ENCODE measurements at places on chromosomes 2 and 18. TPM values are rescaled to one million over a fixed set of nuclear protein-coding genes. Genes with fewer than 3 reads are reported as not detected.

The EGR4 gene
- total RNA-seq, result 1.2 TPM

GRCh38 chr18:71878226-71878625 is 665.9 kb downstream of the CBLN2 start:
- H3K36me3 ChIP-seq, result no peaks in the 10 kb centered on the region
- H3K4me1 ChIP-seq, result no peaks in the 10 kb centered on the region
- H3K4me3 ChIP-seq, result no peak overlapping the region
- no peaks in the 10 kb centered on the region for H3K27me3 ChIP-seq

DNA sequence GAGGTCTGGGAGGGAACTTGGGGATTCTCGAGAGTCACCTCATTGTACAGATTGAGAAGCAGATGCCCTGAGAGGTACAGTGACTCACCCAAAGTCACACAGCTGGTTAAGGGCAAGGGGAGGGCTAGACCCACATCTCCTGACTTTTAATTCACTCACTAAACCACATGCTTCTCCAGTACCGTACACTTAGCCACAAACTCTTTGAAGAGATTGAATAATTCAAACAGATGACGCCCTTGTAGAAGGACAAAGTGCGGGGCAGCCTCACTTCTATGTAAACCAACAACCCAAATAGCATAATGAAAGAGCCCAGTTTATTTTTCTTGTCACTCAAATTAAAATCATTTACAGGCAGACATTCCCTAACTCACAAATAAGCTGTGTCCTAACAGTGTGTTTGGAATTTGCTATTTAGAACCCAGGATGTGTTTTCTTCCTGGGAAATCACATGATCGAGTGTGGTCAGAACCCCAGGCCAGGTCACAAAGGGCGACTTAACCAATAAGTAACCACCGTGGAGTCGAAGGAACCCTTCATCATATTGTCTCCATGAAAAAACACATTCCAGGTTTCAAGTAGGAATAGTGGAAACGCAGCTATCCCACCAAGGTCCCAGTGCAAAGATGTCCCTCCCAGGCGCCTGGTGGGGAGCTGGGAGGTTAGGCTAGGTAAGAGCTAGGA is 35.8 kb upstream of the PTPN4 start:
- no peak overlapping the region for H3K27ac ChIP-seq
- no peaks in the 10 kb centered on the region for H3K4me1 ChIP-seq
- H3K27me3 ChIP-seq, result no peaks in the 10 kb centered on the region
- DNase-seq, result no peak
- no peak overlapping the region for H3K4me3 ChIP-seq
- peaks cover 4% of the 10 kb centered on the region for H3K36me3 ChIP-seq

GRCh38 chr2:3160751-3161330 is 216.8 kb downstream of the EIPR1 start:
- H3K36me3 ChIP-seq, result peaks cover 16% of the 10 kb centered on the region
- H3K27me3 ChIP-seq, result no peaks in the 10 kb centered on the region
- no peak for DNase-seq
- no peaks in the 10 kb centered on the region for H3K4me1 ChIP-seq
- no peak overlapping the region for H3K27ac ChIP-seq

- no peaks in the 10 kb centered on the region for H3K4me1 ChIP-seq
- no peak overlapping the region for H3K27ac ChIP-seq
- no peak for DNase-seq
- H3K4me3 ChIP-seq, result no peak overlapping the region
- H3K27me3 ChIP-seq, result no peaks in the 10 kb centered on the region
- no peaks in the 10 kb centered on the region for H3K36me3 ChIP-seq
Measured at GRCh38 chr18:75221397-75221796, 10.8 kb downstream of the TSHZ1 start.

Data from H9 (cell line).